ENCODE measurements at places on chromosomes 2 and 18. TPM values are rescaled to one million over a fixed set of nuclear protein-coding genes. Genes with fewer than 3 reads are reported as not detected.
A peak's percentile ranks its signal among the peaks of the same experiment; 100 is the strongest.

GRCh38 chr2:43885132-43885632, 46.4 kb downstream of the ABCG8 start:
- no peaks in the 10 kb centered on the region for H3K4me1 ChIP-seq
- H3K27ac ChIP-seq = no peak overlapping the region
- H3K36me3 ChIP-seq = peaks cover 36% of the 10 kb centered on the region
- no peaks in the 10 kb centered on the region for H3K27me3 ChIP-seq
- no peak for DNase-seq

DNA sequence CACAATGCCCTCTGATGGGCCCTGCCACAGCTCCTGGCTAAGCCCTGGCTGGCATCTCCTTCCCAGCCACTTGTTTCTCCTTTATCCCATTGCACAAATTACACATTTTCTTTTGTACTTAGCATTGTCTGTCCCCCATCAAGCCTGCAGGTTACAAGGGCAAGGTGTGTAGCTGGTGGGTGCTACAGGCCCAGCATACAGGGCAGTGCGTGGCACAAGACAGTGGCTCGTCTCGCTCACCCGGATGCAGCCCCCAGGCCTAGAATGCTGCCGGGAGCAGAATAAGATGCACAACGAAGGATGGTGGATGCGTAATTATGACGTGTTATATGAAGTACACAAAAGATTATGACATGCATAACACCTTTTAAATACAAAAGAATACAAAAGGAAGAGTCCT, 87.6 kb downstream of the EIPR1 start:
- no peaks in the 10 kb centered on the region for H3K27me3 ChIP-seq
- H3K4me3 ChIP-seq = no peak overlapping the region
- H3K4me1 ChIP-seq = no peaks in the 10 kb centered on the region
- H3K27ac ChIP-seq = no peak overlapping the region

- DNase-seq = no peak
- 0 out of 3 replicates have a peak, but pooled peaks cover 2% of the 10 kb centered on the region for H3K27me3 ChIP-seq
- no peak overlapping the region for H3K27ac ChIP-seq
- no peaks in the 10 kb centered on the region for H3K4me1 ChIP-seq
- H3K36me3 ChIP-seq = no peaks in the 10 kb centered on the region
- no peak overlapping the region for H3K4me3 ChIP-seq
Observed at GRCh38 chr2:239778861-239779558, 246.1 kb downstream of the NDUFA10 start.

DNA sequence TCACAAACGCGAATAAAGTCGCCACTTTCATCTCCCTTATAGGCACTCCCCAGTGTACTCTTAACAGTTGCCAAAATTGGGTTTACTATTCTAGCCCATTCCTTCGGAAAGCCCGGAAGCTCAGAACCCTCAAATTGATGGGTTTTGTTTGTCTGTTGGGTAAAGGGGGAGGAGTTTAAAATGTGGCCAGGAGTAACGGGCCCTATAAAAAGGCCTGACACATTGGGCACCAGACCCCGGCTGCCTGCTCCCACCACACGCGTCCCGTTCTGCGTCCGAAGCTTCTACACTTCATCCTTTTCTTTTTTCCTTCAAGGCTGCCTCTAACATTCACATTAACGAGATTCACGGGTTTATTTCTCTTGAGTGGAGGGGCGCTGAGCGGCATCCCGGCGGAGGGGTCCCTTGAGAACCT, 837 bp downstream of the NHEJ1 start:
- H3K4me3 ChIP-seq = peak overlapping the region; percentile 55
- no peak overlapping the region for H3K27ac ChIP-seq
- no peak for DNase-seq
- H3K36me3 ChIP-seq = 0 out of 3 replicates have a peak, but pooled peaks cover 5% of the 10 kb centered on the region
- H3K4me1 ChIP-seq = peaks cover 8% of the 10 kb centered on the region

GRCh38 chr2:236501531-236501930, 68.1 kb upstream of the ACKR3 start:
- DNase-seq = no peak
- no peak overlapping the region for H3K27ac ChIP-seq
- H3K4me1 ChIP-seq = no peaks in the 10 kb centered on the region
- no peak overlapping the region for H3K4me3 ChIP-seq
- peaks cover 8% of the 10 kb centered on the region for H3K27me3 ChIP-seq

GRCh38 chr2:144389151-144389929, 130.6 kb downstream of the ZEB2 start:
- peaks cover 85% of the 10 kb centered on the region for H3K36me3 ChIP-seq
- no peaks in the 10 kb centered on the region for H3K4me1 ChIP-seq
- H3K27me3 ChIP-seq = no peaks in the 10 kb centered on the region
- H3K27ac ChIP-seq = no peak overlapping the region

DNA sequence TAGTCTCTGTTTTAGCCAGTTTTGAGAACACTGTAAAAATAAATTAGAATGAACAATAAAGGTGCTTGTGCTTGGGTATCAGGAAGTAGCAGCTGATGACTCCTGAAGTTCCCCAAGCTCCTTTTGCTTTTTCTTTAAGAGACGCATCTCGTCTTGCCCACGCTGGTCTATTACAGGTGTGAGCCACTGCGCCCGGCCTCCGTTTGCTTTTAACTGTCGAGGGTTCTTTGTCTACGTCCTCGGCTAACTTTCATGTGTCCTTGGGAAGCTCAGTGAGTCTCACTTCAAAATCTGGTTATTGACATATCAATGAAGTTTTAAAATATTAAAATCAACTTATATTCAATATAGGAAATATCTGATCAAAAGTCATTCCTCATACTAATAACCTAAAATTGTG, 246.5 kb downstream of the FBXO15 start:
- H3K27me3 ChIP-seq = no peaks in the 10 kb centered on the region
- no peak overlapping the region for H3K4me3 ChIP-seq
- no peaks in the 10 kb centered on the region for H3K4me1 ChIP-seq
- no peak overlapping the region for H3K27ac ChIP-seq
- no peaks in the 10 kb centered on the region for H3K36me3 ChIP-seq

TACR1 gene
- not detected for total RNA-seq

- H3K36me3 ChIP-seq = no peaks in the 10 kb centered on the region
- H3K4me3 ChIP-seq = no peak overlapping the region
- DNase-seq = no peak
- no peak overlapping the region for H3K27ac ChIP-seq
- no peaks in the 10 kb centered on the region for H3K27me3 ChIP-seq
- no peaks in the 10 kb centered on the region for H3K4me1 ChIP-seq
Observed at GRCh38 chr2:19038071-19039015, 320.1 kb downstream of the OSR1 start.

- H3K4me1 ChIP-seq = no peaks in the 10 kb centered on the region
- no peaks in the 10 kb centered on the region for H3K36me3 ChIP-seq
- no peak for DNase-seq
- H3K27me3 ChIP-seq = no peaks in the 10 kb centered on the region
- no peak overlapping the region for H3K4me3 ChIP-seq
Observed at GRCh38 chr2:201093573-201093972, 21.8 kb downstream of the NDUFB3 start.

DNA sequence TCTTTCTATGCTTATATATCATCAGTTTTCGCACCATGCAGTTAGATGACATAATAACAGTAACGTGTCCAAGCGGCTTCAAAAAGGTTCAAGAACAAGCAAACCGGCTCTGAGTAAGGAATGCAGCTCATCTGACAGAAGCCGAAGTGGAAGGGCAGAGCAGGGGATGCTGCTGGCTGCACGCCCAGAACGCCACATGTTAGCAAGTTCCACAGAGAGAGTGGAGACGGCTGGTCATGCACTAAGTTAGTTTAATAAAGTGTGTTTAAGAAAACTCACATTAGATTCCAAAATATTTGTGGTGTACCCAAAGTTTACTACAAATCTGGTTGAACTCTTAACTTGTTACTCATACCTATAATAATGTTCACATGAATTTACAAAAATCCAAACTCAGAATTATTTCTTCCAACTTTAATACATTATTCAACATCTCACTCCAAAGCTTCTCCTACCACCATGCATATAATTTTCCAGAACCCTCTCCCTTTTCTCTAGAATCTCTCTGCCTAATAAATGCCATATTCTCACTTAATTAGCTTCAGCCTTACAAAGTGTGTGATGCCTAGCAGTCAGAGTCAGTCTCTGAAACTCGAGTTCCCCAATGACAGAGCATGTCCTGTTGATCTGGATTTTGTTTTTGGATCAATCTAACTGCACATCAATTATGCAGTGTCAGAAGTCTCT, 170.0 kb downstream of the DNAH7 start:
- H3K4me3 ChIP-seq = no peak overlapping the region
- H3K27me3 ChIP-seq = no peaks in the 10 kb centered on the region
- H3K36me3 ChIP-seq = no peaks in the 10 kb centered on the region
- DNase-seq = no peak
